ENCODE measurements at places on chromosomes 3 and 15.
A peak's percentile ranks its signal among the peaks of the same experiment; 100 is the strongest.

- DNase-seq = no peak
Measured at GRCh38 chr3:30621576-30621975, 15.2 kb downstream of the TGFBR2 start.

GRCh38 chr3:108297647-108298046 is 1.3 kb downstream of the HHLA2 start:
- DNase-seq = no peak

DNA sequence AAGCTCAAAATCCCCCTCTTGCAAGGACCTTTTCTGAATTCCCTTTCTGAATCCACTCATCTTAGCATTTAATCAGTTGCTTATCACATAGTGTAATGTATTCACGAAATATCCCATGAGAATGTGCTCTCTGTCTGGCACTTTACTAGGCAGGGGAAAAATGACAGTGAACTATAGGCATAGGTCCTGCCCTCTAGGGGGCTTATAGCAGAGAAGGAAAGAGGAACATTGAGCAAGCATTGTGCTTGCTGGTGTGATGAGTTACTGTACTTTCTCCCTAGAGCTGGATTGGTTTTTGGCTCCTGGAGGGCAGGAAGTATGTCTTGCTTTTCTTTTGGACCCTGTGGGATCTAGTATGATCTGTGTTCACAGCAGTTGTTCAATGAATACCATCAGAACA is 26.5 kb downstream of the DUOX2 start:
- DNase-seq = no peak

DNA sequence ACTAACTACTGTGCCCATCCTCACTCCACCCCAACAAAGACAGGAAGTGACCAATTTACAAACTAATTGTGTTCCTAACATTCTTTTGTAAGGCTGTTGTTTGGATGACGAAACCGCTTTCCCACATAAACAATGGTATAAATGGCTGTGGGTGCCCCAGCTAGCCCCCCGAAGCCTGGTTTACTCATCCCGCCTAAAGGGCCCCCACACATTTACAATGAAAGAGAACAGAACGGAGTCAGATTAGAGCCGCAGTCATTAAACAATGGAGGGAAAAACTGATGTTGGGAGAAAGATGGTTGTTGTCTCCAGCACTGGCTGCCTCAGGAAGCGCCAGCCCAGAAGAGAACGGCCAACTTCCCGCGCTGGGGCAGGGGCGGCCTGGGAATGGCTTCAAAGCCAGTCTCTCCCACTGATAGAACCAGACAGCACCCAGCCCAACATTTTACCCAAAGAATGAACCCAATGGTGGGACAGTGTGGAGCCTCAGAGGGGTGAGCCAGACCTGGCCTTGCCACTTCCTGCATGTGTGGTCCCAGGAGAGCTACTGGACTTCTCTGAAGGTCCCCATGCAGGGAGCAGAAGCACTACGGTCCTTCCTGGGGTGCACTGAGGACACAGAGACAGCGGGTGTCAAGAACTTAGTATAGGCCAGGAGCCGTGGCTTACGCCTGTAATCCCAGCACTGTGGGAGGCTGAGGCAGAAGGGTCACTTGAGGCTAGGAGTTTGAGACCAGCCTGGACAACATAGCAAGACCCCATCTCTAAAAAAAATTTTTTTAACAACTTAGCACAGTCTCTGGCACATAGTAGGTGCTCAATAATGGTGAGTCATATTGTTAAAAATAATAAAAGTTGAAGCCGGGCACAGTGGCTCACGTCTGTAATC is 75.8 kb upstream of the GATA2 start:
- no peak for DNase-seq

DNA sequence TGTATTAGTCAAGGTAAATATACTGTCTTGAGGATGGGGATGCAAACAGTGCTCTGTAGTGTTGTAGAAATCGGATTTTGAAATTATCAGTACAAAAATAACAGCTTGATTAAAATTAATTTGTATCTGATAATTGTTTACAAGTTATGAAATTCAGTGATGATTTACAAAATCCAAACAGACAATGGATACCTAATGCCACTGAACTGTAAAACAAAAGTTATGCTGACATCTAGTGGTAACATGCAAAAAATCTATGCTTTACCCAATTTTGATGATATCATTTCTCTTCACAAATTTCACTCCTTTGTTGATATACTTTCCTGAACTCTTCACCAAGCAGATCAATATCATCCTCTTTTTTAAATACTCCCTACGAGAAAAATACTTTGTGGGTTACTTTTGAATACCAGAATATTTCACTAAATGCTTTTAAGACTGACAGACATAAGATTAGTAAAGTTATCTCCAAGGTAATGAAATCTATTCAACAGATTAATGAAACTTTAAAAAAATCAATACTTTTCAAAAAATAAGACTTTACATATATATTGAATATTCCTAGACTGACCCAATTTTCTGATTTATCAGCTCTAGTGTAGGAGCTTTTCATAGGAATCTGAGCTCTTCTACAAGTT is 36.0 kb downstream of the MNS1 start:
- DNase-seq = peak; percentile 5

DNA sequence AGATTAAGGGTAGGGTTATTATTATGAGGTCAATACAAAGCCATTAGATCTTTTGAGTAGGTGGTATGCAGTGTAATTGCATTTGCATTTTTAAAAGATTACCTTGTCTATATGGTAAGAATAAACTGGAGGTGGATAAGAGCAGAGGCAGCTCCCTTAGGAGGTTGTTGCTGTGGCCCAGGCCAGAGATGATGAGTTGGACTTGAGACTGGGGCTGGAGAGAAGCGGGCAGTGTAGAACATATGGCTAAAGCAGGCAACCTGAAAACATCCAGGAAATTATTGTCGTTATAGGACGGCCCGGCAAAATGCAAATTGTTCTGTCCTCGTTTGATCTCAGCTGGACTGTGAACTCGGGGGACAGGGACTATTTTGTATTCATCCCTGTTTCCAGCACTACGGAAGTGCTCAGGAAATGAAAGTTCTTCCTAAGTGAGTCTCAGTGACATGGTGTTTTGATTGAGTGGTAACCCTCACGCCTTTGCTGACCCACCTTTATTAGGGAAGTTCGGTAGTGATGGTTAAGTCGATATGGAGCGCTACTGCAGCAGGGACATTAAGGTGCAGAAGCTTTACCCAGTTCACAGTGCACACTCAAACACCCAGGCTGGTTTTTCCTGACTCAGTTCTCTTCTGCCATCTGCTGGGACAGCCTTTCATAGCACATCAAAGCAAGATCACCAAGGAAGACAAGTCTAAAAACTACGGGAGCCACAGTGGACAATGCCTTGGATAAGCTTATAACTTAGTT is 27.2 kb upstream of the VPS33B start:
- peak; percentile 39 for DNase-seq

DNA sequence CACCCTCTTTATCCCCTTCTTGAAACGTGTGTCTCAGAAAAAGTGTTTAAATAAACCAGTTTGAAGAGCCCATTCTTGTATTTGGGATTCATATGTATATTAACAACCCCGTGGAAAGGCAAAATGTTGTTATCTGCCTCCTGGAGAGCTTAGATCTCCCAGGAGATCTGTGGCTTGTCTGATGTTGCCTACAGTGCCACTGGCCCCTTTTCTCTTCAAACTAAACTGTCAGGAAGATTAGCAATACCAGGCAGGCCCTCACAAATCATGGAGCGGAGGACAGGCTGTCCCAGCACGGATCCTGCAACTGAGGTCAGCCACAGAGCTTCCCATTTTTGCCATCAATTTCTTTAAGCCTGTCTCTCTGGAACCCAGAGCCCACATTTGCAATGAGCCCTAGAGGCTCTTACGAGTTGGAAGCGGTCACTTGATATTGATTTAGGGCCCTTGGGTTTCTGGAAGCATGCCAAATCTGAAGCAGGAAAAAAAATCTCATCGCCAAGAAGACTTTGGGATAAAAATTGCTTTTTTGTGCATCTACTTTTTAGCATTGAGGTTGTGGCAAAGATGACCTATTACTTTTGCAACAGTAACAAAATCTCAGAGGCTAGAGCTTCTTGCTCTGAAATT is 234.1 kb downstream of the OPA1 start:
- DNase-seq = no peak

DNA sequence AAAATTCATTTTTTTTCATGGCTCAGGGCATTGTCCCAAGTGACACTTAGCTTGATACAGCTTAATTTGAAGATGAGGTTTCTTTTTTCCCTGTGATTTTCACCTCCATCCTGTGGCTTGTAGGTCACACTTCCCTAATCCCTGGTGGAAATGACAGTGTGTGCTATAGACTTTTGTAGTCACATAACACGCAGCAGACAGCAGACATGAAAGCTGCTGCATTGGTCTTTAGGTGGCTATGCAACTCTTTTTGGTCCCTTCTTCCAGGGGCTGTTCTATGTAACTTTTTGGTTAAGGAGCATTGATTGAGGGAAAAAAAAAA is 38.8 kb downstream of the TRAK1 start:
- no peak for DNase-seq

DNA sequence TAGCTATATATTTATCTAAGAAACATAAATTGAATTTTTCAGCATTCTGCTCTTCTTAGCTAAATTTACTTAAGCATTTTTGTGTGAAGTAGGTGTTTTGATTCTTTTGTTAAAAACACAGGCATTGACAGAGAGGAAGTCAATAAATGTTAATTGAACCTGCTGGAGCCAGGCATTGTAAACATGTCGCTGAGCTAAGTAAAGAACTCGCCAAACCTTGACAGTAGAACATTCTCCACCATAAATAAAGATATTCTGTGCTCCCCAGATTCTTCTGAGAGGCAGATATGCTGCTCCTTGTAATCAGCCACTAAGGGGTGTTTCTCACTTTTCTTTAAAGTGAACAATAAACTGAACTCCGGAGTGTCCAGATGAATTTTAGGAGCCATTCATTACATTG is 38.4 kb downstream of the SYNM start:
- no peak for DNase-seq

DNA sequence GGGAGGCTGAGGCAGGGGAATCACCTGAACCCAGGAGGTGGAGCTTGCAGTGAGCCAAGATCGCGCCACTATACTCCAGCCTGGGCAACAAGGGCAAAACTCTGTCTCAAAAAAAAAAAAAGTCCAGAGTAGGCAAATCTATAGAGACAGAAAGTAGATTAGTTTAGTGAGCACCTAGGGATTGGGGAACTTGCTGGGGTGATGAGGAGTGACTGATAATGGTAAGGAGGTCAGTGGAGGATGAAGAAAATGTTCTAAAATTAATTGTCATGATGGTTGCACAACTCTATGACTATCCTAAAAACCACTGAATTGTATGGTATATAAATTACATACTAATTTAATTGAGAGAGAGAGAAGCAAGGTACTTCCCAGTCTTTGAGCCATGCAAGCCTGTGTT is 27.8 kb upstream of the LYZL4 start:
- no peak for DNase-seq

DNA sequence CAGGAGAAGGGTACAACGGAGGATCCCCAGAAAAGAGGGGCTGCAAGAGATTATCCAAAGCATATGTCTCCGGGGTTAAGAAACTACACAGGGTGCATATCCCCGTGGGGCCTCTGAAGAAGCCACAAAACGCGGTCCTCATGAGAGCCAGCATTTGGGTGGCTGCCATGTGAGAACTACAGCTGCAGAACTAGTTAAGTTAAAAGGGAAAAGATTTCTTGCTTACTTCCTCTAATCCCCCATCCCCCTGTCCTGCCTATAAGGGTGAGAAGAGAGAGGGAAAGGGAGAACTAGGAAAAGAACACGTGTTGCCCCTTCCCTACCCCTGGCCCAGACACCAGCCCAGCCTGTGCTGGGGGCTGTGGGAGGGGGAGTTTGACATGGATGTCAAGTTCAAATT is 70.4 kb upstream of the PCSK6 start:
- DNase-seq = no peak

DNA sequence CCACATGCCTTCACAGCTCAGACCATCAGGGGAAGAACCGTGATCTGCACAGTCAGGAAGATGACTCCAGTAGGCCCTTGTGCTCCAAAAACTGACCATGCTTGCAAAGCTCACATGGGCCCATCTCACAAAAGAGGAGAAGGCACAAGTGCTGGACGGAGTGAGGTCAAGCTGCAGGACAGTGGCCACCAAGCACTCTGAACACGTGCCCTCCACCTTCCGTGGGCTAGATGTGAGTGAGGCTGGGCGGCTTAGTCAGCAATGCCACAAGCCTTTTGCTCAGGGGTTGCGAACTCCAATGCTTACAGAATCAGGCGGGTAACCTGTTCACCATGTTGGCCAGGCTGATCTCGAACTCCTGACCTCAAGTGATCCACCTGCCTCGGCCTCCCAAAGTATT is 70.9 kb downstream of the SCN5A start:
- no peak for DNase-seq

DNA sequence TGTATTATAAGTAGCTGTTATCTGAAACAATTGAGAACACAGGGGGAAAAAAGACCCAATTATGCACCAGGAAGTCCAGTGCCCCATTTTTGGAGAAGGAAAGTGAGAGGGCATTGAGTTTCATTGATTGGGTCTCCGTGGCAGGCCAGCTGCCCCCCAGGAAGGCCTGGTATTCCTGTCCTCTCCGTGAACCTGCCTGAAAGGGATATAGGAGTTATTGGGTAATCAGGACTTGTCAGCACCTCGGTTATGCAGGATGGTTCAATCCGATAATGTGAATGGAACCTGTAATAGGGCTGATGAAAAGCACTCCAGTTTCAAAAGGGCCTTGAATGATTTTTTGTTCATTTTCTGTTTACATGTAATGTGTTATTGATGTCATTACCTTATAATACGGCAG is 122.0 kb upstream of the RARB start:
- DNase-seq = no peak

DNA sequence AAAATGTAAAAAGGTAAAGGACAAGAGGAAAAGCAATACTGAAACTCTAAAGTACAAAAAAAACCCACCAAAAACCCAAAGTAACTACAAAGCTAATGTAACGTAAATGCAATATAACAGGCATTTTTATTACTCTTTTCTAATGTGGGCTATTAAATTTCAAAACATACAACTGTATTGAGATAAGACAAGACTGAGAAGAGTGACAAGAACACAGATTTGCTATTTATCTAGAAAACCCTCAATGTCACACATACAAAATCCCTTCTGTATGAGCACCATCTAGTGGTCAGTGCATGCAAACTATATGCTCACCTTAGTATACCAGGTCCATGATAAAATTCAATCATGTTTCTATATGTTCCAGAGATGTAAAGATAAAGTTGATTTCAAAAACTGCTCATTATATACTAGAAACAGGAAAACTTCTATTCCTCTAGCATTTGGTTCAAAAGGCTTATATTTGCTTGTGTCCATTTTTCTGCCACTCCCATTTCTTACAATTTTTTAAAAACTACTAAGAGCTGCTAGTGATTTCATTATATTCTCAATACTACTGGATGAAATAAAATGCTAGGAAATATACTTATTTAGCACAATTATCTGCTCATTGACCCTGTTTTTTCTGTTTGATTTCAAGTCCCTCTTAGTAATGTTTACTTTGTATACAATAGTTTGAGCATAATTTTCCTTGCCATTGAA is 111.4 kb downstream of the DLG1 start:
- DNase-seq = no peak

Measured in HS-27A (cell line).